ENCODE measurements at places on chromosomes 5 and 9.

- no peak for DNase-seq
Measured at GRCh38 chr9:126347093-126347492, 20.5 kb downstream of the MVB12B start.

- peak; percentile 69 for DNase-seq
Measured at GRCh38 chr5:82164977-82165713, 113.0 kb downstream of the RPS23 start.

- no peak for DNase-seq
Measured at GRCh38 chr9:95478335-95478734, 38.4 kb downstream of the PTCH1 start.

DNA sequence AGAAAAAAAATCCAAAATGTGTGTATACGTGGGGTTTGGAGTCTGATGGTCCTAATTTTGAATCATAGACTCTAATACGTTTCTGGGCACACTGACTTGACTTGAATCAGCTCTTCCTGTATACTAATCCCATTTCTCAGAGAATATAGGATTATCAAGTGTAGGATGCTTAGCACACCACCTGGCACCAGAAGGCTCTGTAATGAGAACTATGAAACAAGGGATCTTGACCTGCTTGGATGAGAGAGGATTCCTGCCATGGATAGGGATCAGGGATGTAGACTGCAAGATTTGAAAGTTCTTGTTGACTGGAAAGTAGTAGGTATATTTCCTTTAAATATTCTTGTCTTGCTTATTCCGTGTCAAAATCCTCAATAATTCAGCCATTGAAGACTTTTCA lies 7.8 kb downstream of the HSPA4 start:
- no peak for DNase-seq

DNA sequence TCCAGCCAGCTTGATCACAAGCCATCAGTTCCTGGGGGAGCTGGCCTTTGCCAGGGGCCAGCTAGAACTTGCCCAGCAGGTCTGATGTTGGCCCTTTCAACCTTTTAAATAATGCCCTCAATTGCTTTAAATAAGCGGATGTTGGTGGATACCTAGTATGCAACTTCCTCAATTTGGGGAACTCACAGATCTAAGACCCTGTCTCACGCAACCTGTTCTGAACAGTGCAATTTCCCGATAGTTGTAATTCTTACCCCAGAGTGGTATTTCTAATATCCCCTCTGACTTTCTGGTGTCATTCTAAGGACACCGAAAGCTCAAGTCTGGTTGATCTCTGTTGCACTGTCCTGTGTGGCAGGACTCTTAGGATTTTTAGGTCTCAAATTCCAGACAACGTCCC lies 23.1 kb downstream of the GALNT12 start:
- DNase-seq = no peak

DNA sequence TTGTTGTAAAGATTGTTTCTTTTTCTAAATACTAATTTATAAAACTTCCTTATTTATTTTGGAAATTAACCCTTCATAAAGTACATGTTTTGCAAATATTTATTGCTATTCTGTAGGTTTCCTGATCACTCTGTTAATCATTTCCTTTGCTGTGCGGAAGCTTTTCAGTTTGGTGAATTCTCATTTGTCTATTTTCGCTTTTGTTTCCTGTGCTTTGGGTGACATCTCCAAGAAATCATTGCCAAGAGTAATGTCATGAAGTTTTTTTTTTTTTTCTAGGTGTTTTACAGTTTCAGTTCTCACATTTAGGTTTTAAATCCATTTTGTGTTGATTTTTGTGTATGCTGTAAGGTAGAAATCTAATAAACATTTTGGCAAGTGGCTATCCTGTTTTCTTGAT lies 1899.8 kb upstream of the ACO1 start:
- DNase-seq = no peak

DNA sequence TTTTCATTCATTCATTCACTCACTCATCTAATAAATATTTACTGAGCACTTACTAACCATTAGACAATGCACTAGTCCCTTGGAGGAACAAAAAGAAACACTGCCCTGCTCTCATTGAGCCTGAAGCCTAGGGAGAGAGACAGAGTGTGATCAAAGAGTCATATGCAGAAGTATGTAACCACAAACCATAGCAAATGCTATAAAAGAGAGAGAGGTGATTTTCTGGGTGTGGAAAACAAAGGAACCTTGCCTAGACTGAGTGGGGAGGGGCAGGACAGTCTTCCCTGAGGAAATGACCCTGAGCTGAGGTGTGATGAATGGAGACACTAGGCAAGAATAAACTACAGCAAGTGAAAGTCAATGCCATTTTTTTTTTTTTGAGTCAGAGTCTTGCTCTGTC lies 10.8 kb upstream of the ADRA1B start:
- DNase-seq = no peak

DNA sequence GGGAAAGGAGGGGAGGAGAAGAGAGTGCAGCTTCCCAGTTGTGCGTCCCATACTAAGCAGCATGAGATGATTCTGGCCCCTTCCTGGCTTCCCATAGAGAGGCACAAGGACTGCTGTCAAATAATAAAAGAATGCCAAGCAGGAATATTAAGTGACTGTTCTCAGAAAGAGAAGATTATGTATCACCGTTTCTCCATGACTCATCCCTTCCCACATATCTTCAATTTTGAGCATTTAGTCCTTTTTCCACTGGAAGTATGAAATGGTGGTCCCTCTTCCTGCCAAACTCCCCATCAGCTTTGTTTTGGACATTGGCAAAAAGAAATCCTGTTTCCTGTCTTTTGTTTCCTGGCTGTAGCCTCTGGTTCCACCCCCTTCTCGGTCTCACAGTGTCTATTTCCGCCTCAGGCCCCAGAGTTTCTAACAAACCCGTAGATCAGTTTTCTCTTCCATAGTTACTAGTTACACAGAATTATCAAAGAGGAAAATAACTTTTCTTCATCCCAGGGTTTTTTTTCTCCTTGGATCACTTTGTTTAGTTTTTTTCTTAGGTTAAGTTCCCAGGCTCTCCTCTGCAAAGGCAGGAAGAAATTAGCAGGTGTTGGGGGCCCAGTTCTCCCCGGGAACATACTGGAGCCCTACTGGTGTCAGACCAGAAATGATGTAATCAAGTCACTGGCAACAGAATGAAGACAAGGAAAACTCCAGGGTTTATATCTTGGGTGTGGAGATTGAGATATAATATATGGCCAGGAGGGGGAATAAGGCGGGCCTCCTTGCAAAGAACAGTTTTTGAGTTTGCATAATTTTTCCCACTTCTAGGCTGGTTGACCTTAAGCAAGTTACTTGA lies 26.4 kb upstream of the ARHGAP26 start:
- DNase-seq = peak; percentile 53

DNA sequence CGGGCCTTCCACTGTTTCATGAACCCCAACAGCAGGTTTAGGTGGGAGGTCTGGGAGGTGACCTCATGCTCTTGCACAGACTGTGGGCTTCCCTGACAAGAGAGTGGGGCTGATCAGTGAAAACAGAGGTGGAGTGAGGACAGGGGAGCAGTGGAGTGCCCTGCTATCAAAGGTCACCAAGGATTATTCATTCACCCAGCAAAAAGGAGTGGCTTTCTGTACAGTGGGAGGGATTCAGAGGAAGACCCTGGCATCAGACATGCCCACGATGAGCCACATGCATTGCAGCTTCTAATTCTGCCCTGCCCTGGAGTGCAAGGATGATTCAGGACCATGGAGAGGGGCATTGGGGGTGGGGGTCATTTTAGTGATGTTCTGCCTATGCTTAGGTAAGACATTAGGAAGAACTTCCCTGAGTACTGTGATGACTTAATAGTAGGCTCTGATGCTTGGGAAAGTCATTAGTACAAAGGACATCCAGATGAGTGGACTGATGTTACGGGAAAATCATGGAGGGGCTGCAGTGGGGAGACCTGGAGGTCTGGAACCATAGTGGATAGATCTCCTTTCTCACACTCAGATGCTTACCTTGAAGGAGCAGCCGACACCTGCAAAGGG lies 12.8 kb downstream of the TRAF1 start:
- no peak for DNase-seq

DNA sequence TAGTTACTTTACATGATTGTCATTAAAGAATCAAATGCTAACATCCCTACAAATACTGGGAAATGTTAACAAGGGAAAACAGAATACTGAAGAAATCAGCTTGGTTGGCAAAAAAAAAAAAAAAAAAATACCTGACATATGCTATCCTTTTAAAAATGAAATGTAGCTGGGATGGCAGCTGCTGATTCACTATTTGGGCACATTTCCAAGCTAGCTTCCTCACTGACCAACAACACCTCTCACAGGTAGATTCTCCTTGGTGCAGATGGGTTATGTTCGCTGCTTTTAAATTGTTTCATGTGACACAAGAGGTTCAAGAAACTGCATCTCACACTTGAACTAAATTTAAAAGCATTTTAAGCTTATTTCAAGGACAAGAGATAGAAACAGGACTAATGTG lies 6.1 kb upstream of the PRUNE2 start:
- DNase-seq = no peak

GRCh38 chr5:61735995-61736394 lies 403.9 kb downstream of the ZSWIM6 start:
- DNase-seq = no peak

DNA sequence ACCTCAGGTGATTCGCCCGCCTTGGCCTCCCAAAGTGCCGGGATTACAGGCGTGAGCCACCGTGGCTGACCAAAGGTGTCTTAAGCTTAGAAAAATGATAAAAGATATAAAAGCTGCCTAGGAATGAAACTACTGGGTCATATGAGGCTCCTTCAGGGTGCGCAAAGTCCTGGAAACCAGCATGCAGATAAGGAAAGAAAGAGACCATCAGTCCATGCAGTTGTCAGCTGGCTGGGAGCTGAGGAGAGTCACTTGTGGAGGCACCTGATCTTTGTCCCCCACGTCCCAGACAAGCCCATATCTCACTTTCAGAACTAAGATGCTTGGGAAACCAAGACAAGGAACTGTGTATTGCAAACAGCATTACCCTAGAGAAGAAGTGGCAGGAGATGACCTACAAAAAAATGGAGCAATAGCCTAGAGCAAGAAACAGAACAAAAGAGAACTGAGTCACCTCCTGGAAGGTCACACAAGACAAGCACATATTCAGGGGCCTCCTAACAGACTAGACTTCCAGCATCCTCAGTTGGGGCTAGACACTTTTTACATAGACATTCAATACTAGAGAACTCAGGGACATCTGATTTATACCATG lies 2.8 kb upstream of the CCDC125 start:
- no peak for DNase-seq

GRCh38 chr5:116517488-116517887 lies 57.1 kb downstream of the SEMA6A start:
- no peak for DNase-seq

GRCh38 chr9:18799428-18799827 lies 233.6 kb downstream of the SAXO1 start:
- DNase-seq = no peak

Measured in lung (tissue), 17 donors.